Spinal cord (tissue), 10 donors: ENCODE measurements at places on chromosomes 3 and 15.

DNA sequence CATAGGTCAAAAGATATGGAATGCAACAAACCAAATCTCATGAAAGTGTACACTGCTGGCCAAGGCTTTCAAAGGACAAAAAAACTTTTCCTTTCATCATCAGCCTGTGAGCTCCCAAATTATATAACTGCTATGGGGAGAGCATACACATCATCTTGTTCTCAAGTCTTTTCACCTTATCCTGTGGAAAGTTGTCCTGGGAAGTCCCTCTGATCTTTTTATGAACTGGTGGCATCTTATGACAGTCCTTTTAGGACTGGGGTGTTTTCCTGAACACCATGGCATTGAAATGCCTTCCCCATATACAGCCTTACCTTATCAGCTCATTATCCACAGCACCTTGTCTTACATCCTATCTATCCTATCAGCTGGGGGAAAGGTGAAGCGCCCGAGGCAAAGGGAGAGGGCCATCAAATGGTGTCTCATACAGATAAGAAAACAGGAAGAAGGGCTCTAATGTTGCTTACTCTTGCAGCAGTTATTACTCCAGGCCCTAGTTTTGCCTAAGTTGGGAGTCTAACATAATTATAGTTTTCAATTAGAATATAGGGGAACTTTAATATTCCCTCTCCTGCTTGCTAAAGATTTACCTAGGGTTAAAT, 61.5 kb upstream of the GOLIM4 start:
- no peaks in the 10 kb centered on the region for H3K27me3 ChIP-seq
- no peak for DNase-seq
- H3K27ac ChIP-seq: no peak overlapping the region
- H3K36me3 ChIP-seq: no peaks in the 10 kb centered on the region
- no peak overlapping the region for H3K4me3 ChIP-seq

DNA sequence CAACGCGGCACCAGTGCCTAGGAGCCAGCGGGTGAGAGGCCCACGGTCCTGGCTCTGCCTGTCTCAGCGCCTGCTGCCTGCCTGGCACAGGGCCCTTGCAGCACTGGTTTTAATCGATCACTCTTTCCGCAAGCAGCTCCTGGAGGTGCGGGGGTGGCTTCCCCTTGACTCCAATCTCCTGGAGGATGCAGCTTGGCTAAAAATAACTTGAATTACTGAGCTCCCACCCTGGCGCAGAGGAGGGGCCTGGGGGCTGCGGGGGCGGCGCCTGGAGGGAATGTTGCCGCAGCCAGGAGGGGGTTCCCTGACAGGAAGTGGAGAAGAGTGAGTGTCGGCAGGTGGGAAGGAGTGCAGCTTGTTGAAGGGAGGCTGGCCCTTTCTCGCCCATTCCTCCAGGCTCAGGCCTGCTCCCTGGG, 9.9 kb upstream of the RPL29 start:
- H3K27me3 ChIP-seq: no peaks in the 10 kb centered on the region
- no peak overlapping the region for H3K4me3 ChIP-seq
- DNase-seq: peak; percentile 68
- no peaks in the 10 kb centered on the region for H3K36me3 ChIP-seq

GRCh38 chr15:40264321-40265153, 18.3 kb downstream of the ANKRD63 start:
- no peak overlapping the region for H3K27ac ChIP-seq
- no peak for DNase-seq
- H3K36me3 ChIP-seq: peaks cover 39% of the 10 kb centered on the region
- no peak overlapping the region for H3K4me3 ChIP-seq
- H3K27me3 ChIP-seq: no peaks in the 10 kb centered on the region

GRCh38 chr3:55616803-55617202, 129.7 kb upstream of the WNT5A start:
- no peaks in the 10 kb centered on the region for H3K27me3 ChIP-seq
- no peak overlapping the region for H3K27ac ChIP-seq
- H3K4me3 ChIP-seq: no peak overlapping the region
- no peak for DNase-seq
